ENCODE measurements at places on chromosomes 13 and 19. TPM values are rescaled to one million over a fixed set of nuclear protein-coding genes. Genes with fewer than 3 reads are reported as not detected.

The CIRBP gene
- 296 TPM for total RNA-seq

The DENND1C gene
- total RNA-seq, result 1.0 TPM

The TEX26 gene
- total RNA-seq, result 0.88 TPM

The IGFL2 gene
- 0.84 TPM for total RNA-seq

The ZNF345 gene
- total RNA-seq, result 2.6 TPM

All from omental fat pad (tissue), 4 donors.